ENCODE measurements at places on chromosomes 7 and 10.

GRCh38 chr7:55254596-55255495, 110.3 kb upstream of the LANCL2 start:
- peak; percentile 61 for DNase-seq

DNA sequence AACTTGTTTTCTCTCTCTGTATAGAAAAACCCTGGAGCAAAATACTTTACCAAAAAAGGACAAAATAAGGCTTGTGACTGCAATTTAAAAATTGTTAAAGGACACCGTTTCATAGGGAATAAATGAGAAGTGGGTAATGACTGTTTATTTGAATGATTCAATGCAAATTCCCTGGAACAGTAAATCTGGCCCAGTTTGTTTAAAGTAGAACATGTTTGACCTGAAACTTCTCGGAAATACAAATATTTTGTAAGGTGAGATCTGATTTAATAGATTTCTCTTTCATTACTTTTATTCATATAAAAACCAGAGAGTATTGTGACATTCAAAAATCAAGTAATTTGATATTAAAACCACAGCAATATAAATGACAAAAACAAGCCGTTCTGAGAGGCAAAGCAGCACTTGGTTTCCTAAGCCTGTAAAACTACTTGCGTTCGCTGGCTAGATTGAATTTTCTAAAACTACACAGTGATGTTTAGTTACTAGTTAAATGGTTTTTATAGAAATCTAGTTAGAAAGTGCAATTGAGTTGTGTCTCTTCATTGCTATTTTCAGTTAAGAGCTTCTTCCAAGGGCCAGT, 76.8 kb upstream of the PITRM1 start:
- no peak for DNase-seq

GRCh38 chr10:84310470-84310869, 17.9 kb upstream of the CCSER2 start:
- no peak for DNase-seq

GRCh38 chr10:20618011-20618547, 279.0 kb downstream of the NEBL start:
- DNase-seq: no peak

DNA sequence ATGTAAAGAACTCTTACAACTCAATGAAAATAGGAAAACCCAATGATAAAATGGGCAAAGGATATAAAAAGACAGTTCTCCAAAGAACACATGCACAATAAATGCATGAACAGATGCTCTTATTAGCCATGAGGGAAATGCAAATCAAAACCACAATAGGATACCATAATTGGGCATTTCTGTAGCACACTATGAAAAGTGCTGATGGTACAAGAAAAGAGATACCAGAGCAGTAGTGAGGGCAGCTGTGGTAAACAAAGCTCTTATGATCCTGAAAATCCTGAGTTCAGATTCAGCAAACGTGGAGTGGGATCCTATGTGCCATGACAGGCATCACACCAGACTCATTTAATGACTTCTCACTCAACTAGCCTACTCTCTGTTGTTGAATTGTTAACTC, 96.7 kb upstream of the SLC25A13 start:
- DNase-seq: peak; percentile 12

DNA sequence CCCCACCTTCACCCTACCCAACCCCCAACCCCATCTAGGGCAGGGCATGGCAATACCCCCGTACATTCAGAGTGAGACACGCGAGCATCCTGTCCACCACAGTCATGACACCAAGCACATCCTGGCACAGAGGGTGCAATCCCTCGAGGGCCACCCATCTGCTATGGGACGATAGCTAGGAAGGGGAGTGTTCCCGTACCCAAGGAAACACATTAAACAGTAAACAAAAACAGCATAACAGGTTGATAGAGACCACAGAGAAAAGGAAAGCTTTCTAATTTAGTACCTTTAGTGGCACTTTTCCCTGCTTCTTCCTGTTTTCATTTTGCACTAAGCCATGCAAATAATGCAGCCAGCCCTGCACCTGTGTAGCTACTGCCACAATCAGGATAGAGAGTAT, 2.3 kb upstream of the SMKR1 start:
- DNase-seq: no peak
